ENCODE measurements at places on chromosomes 11 and 22.
A peak's percentile ranks its signal among the peaks of the same experiment; 100 is the strongest.

DNA sequence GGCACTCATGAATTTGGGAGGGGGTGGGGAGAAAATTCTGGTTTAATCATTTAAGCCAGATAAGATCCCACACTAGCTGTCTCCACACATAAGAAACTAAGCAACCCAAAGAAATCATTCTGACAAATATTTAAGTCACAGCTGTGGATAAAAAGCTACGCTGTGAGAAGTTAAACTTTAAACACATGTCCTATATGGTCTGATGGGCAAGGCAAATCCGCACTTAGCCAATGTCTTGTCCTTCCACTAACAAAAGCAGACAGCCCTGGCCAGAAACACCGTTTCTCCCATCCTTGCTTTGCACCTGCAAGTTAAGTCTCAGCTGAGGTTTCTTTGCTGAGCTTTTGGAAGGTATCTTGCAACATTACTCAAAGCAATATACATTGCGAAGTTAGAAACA is 68.0 kb downstream of the ETS1 start:
- no peak for DNase-seq

DNA sequence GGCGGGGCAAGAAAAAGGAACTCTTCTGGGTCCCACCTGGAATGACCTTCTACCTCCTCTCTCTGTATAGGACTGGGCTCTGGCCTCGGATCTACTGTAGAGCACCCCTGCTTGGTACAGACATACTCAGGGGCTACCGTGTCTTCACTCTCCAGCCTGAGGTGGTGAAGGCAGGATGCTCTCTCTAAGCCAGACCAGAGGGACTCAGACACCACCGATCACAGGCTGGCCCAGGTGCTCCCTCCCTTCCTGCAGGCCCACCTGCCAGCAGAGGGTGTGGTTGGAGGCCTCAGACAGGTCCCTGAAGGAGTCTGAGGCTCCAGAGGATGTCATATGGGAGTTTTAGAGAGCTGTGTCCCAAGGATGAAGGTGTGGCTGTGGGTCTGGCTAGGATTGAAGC is 4.1 kb downstream of the NHERF4 start:
- DNase-seq: no peak

GRCh38 chr11:14111496-14111895 is 149.0 kb downstream of the SPON1 start:
- no peak for DNase-seq

GRCh38 chr11:118870396-118871343 is 13.0 kb upstream of the CXCR5 start:
- no peak for DNase-seq

GRCh38 chr11:86152006-86152862 is 83.3 kb upstream of the PICALM start:
- DNase-seq: no peak

DNA sequence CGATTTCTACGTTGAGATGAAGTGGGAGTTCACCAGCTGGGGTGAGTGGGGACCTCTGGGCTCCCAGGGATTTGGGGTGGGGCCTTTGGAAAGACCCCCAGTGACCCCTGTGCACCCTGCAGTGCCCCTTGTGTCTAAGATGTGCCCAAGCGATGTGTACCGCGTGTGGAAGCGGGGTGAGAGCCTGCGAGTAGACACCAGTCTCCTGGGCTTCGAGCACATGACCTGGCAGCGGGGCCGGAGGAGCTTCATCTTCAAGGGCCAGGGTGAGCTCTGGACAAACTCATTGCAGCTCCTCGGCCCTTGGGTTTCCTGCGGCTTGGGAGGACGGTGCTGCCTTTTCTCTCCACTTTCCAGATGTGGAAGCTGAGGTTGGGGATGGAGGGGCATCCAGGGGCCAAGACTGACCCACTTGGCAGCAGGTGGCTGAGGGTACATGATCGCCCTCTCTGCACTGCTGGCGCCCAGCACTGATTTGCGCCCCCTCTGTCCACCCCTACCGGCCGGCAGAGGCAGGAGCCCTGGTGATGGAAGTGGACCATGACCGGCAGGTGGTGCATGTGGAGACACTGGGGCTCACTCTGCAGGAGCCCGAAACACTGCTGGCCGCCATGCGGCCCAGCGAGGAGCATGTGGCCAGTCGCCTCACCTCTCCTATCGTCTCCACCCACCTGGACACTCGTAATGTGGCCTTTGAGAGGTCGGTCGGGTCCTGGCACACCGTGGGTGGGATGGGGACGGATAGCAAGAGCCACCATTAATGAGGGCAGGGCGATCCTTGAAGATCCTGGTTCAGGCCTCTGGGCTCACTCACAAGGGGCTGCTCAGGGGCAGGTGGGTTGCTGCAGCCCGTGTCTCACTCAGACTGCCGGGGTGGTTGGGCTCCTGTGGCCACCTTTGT is 2.6 kb downstream of the ANKRD13D start:
- no peak for DNase-seq

DNA sequence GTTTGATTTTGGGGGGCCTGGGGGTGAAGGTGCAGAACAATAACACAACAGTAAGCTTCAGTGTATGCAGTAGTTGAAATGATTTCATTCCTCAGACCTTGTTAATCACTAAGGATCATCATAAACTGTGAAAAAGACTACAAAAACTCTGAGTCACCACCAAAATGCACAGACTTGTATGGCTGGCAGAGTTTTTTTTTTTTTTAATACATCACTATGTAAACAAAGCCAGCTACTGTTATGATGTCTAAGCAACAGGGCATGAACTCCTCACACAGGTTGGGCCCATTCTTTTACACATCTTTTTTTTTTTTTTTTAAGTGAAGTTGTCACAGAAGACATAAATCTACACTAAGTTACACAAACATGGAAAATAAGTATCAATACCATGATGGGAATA is 311.9 kb downstream of the GUCY1A2 start:
- no peak for DNase-seq

- DNase-seq: no peak
Measured at GRCh38 chr11:131121426-131122333, 205.4 kb upstream of the SNX19 start.

- no peak for DNase-seq
Measured at GRCh38 chr22:35631597-35631996, 14.5 kb upstream of the MB start.

DNA sequence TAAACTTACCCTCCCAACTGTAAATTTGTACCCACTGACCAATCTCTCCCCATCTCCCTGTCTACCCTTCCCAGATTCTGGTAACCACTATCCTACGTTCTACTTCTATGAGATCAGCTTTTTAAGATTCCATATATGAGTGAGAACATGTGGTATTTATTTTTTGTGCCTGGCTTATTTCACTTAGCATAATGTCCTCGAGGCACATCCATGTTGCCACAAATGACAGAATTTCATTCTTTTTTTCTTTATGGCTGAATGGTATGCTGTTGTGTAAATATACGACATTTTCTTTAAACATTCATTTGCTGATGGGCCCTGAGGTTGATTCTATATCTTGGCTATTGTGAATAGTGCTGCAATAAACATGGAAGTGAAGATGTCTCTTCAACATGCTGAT is 74.7 kb upstream of the RRM1 start:
- no peak for DNase-seq

- DNase-seq: no peak
Measured at GRCh38 chr11:5846701-5847100, 5.0 kb upstream of the OR52E6 start.

GRCh38 chr11:64233913-64234586 is at the start of gene VEGFB:
VEGFB (plus strand) TSS chr11:64234584; CDS start chr11:64234834, 250 bp downstream.
- peak; percentile 58 for DNase-seq

DNA sequence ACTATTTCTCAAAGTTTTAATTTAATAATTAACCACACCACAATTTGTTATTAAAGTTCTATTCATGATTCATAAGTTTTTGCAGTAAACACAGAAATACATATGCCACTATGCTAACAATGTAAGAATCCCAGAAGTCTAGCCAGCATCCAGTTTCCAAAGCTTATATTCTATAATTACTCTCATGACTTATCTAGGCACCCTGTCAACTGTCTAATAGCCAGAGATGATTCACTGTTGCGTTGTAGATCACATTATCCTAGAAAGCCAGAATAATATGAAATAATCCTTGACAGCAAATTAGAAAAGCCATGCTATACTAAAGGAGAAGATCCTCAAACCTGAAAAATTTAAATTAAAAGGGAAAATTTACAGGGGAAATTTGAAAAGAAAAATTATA is 141.0 kb downstream of the SOX6 start:
- DNase-seq: no peak

- no peak for DNase-seq
Measured at GRCh38 chr11:8239040-8239439, 24.6 kb downstream of the LMO1 start.

- DNase-seq: no peak
Measured at GRCh38 chr11:559020-559620, 1.4 kb downstream of the LMNTD2 start.

DNA sequence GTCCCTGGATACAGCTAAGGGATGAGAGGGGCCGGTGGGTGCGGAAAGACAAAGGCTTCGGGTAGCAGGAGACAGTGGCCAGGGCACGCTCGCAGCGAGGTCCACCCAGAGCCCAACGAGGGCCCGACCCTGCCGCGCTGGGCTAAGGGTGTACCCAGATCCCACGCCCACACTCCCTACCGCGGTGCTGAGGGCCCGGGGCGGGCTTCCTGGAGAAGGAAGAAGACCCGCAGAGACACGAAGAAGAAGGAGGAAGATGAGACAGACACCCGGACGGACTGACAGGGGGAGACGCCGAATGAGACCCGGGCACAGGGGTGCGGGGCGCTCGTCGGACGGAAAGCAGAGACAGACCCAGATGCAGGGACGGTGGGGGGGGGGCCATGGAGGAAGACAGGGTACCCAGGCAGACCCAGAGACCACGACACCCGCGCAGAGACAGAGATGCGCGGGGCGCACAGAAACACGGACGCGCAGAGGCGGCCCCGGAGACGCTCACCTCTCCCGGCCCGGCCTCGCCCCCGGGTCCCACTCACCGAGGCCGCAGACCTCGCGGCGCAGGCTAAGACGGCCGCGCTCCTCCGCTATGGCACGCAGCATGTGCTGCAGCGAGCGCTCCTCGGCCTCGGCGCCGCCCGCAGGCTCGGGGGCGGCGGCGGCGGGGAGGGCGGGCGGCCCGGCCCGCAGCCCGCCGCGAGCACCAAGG is 437 bp downstream of the KIAA0930 start:
- no peak for DNase-seq

- DNase-seq: no peak
Measured at GRCh38 chr11:69257838-69258658, 35.9 kb upstream of the MYEOV start.

GRCh38 chr11:72014761-72015320 is 16.1 kb downstream of the IL18BP start:
- no peak for DNase-seq

DNA sequence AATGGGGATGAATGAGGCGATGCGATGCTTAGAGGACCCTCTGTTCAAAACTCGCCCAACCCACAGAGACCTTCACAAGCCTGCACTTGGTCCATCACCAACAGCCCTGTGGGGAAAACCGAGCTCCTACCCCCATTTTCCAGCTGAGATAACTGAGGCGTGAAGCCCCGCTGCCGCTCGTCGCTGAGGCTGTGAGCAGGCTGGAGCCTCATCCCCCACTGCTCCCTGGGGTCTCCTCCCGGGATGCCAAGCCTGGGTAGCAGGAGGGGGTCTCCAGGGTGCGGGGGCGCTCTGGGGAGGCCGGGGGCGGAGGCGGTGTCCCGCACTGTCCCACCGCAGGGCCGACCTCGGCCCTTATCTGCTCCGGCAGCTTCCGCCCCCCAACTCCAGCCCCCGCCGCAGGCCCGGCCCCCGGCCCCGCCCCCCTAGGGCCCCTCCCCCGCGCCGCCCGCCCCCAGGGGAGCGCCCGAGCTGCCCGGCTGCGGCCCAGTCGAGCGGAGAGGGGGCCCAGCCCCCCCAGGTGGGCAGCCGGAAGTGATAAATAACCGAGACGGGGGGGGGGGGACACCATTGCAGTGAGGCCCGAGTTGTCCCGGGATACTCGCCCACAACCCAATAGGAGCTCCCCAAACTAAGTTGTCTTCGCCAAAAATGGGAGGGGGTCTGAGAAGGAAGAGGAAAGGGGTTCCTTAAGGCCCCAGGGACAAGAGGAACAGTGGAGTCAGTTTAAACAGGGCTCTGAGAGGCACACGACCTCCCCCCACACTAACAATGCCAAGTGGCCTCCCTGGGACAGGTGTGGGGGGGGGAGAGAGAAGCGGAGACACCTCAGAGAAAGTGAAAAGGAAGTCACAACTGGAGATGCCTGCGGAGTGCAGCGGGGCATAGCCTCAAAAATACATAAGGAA is 8.3 kb upstream of the SLC39A13 start:
- DNase-seq: peak; percentile 16

GRCh38 chr22:38243007-38243765 is 29.6 kb downstream of the TMEM184B start:
- DNase-seq: no peak

GRCh38 chr11:33449798-33450197 is 192.6 kb downstream of the HIPK3 start:
- no peak for DNase-seq

DNA sequence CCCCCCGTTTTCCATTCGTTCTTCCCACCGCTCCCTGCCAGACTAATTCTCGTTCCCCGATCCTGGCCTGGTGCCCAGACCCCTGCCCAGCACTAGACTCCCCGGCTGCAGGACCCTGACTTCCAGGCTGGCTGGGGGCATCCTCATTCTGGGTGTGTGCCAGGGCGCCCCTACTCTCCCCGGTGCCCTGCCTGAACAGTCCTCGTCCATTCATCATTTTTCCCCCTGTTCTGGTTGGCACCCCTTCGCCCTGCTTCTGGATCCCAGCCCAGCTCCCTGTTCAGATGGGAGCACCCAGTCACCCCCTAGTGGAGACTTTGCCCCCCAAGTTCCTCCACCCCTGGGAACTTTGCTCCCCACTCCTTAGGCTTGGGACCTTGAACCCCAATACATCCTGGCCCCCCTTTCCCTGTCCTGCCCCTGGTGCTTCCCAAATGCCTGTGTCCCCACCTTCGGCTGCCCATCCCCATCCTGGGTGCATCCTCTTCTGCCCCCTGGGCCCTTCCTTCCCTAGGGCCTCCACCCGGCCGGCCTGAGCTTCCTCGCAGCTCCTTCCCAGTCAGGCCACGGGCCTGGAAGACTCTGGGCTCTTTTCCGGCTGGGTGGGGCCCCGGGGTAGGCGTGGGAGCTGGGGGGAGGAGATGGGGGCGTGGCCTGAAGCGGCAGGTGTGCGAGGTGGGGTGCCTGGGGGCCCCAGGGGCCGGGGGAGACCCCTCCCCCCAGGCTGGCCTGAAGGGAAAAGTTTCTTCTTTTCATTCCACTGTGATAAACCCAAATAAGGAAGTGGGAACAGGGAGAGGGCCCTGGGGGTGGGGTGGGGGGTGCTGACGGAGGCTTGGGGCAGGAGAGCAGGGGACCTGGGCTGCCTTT is 908 bp downstream of the PLCB3 start:
- no peak for DNase-seq

DNA sequence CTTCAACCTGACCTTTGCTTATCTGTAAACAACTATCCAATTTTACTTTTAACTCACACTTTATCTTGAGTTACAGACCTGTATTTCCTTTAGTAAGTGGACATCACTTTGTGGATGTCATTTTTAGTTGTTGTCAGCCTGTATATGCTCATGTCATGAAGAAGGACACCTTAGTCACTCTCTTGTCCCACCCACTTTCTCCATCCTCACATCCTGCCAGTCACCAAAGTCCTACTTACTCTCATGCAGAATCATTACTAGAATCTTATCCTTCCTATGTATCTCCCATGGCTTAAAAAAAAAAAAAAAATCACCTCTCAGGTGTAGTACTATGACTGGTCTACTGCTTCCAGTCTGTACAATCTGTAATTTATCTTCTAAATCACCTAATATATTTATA is 43.3 kb downstream of the SESN3 start:
- DNase-seq: no peak

All from stimulated activated CD8-positive, alpha-beta memory T cell treated with anti-CD3 and anti-CD28 coated beads, Interleukin-4, amount 100 ng/mL, for 1 hour (primary cell).